Caco-2 (cell line): ENCODE measurements at places on chromosomes 5 and 9.

GRCh38 chr5:59656351-59657254, 236.9 kb downstream of the PDE4D start:
- DNase-seq = no peak

DNA sequence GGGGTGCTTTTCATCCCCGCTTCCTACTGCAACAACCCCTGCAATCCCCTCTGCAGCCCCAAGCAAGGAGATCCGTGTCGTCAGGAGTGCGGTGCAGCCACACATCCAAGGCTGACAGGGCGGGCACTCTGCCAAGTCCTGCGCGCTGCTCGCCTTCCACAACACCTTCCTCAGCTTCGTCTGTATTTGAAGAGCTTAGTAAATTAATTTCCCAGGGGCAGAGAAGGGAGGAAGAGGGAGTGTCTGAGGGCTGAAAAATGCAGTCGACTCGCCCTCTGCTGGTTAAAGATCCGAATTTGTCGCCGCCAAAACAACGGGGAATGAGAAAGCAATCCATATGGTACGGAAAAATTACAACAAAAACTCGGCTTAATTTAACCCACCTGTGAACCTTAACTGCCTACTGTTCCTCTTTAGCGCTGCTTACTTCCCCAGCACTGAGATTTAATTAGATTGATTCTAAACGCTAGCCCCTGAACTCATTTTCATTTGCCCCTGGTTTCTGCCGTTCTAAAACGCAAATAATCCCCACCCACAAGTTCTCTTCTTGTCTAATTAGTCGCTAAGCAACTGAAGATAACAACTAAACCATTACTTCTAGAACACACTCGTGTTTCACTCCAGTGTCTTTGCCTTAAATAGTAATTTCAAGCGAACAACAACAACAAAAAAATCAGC, 10.9 kb upstream of the PCDHB1 start:
- DNase-seq = no peak

DNA sequence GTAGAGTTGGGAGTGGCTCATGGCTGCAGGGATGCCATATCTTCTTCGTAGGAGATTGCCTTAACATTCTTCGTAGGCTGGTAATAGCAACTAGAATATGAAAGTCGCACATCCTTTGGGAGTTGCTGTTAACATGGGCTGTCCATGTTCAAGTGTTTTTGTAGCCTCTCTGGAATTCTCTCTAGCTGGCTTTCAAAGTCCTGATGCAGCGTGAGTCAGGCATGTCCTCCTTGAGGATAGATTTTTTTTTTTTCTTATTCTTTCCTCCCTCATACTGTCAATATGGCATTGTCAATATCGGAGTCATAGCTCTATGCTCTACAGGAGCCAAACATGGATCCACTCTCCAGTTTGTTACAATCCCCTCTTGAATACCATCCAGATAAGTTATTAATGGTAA, 494.8 kb upstream of the WWC1 start:
- no peak for DNase-seq

GRCh38 chr5:124315741-124316415, 430.6 kb downstream of the ZNF608 start:
- DNase-seq = no peak

- DNase-seq = no peak
Observed at GRCh38 chr9:19597176-19597575, 188.4 kb downstream of the ACER2 start.

DNA sequence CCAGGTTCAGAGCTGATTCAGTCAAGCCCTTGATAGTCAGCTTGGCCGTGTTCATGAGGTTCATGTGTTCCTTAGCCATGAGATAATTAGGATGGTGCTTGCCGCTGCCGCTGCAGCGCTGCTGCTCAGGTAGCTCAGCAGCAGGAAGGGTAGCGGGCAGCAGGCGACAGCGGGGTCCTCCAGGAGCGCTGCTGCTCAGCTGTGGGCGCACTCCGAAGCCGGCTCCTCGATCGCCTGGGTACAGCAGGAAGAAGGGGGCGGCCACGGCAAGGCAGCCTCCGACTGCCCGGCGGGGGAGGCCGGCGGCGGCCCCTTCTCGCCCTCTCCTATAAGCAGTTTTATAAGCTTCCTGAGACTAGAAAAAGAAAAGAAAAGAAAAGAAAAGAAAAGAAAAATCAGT, 1253.6 kb downstream of the EFNA5 start:
- no peak for DNase-seq
